ENCODE measurements at places on chromosomes 7 and 10.

- no peak for DNase-seq
These were observed 42.6 kb downstream of the GPR37 start for GRCh38 chr7:124723012-124723411.

DNA sequence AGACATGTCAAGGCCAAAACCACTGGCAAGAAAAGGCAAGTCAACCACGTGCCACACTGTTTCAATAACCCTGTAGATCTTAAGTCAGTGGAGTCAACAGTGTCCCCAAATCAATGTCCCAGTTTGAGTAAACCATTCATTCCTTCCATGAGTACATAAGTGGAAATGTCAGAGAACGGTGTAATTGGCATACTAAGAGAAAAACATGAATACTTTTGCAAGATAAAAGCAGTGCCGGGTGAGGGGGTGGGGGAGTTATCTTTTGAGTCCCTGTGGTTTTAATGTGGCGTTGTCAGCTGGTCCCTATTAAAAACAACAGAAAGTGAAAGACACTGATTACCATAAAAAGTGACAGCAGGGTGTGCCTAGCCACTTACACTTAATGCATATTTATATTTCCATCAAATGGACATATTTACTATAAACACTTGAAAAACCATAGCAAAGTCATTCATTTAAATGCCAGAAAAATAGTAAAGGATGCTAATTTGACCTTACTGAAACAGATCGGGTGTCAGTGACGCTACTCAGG lies 37.8 kb downstream of the RSU1 start:
- peak; percentile 13 for DNase-seq

DNA sequence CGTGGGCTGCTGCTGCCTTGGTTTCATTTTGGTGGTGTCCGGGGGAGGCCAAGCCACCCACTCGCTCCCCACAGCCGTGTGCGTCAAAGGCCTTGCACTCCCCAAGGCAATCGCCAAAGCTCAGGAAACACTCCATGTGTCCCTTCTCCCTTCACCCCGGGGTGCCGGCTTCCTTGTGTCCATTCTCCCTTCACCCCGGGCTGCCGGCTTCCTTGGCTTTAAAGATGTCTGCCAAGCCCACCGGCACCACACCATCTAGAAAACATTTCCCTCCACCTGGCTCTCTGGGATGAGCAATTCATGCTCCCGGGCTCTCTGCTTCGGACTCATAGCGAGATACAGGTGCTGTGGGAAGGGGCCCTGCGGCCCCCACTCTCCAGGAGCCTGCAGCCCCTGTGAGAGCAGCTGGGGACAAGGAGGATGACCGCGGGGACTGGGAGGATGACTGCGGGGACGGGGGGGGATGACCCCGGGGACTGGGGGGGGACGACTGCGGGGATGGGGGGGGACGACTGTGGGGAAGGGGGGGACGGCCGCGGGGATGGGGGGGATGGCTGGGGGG lies 322.1 kb downstream of the DNAJB6 start:
- no peak for DNase-seq

GRCh38 chr7:73827567-73828106 lies 3.2 kb upstream of the CLDN4 start:
- no peak for DNase-seq

- DNase-seq, result no peak
These were observed 95.0 kb downstream of the UBE3C start for GRCh38 chr7:157233677-157234076.

DNA sequence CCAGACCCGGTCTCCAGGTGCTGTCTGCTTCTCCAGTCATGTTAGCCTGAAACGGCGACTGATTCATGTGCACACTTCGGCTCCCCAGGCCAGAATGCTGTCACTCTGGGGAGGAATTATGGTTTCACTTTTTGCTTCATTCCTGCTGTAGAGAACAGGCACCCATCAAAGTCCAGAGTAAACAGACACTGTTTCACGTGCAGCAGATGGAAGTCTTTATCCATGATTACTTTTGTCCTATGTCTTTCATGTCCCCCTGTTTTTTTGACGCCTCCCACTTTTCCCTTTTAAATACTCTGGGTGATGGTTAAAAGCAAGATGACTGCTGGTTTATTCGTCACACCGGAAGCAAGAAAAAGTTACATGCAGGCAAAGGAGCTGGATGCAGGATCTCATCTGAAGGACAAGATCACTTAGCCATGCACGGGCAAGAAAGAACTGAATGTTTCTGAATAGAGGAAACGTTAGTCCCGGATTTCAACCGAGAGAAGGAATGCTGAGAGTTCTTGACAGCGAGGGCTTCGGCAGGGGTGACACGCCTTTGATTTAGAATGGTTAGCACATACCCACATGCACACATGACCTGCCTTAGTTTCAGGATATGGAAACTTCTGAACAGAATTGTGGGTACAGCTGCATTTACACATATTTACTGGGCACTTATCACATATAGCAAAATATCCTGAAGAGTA lies 250.0 kb upstream of the KLF6 start:
- DNase-seq, result no peak

DNA sequence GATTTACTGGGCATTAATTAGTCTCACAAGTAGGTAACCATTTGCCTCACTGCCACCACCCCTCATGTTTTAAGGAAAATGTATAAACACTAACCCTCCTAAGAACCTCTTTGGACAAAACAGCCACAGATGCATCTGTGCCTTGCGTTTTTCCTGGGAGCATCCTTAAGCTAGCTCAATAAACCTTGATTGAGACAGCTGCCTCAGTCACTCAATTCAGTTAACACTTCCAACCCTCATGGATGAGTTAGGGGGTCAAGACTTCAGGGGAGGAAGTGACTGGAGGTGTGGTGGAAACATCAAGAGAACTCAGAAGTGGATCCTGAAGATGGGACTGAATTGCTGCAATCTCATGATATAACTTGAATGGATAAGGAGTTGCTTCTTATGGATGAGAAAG lies 31.5 kb downstream of the CUL2 start:
- DNase-seq, result no peak

- DNase-seq, result peak; percentile 48
These were observed 150.5 kb upstream of the VKORC1L1 start for GRCh38 chr7:65722361-65722792.

DNA sequence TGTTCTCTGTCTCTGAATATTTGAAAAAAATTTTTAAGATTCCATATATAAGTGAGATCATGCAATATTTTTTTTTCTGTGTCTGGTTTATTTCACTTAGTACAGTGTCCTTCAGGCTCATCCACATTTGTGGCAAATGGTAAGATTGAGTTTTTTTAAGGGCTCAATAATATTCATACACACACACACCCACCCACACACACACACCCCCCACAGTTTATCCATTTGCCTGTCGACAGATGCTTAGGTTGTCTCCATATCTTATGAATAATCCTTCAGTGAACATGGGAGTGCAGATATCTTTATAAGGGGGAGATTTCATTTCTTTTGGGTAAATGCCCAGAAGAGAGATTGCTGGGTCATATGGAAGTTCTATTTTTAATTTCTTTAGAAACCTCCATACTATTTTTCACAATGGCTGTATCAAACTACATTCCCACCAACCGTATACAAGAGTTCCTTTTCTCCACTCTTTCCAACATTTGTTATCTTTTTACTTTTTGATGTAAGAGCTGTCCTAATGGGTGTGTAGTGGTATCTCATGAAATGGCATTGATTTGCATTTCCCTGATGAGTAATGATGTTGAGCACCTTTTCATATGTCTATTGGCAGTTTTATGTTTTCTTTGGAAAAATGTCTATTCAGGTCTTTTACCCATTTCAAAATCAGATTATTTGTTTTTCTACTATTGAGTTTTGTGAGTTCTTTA lies 35.0 kb downstream of the AUTS2 start:
- DNase-seq, result no peak

GRCh38 chr7:116953372-116953905 lies at the start of gene ST7:
Gene ST7, plus strand, starts transcription at chr7:116953501. Its CDS starts 40 bp downstream, at chr7:116953541.
- peak; percentile 62 for DNase-seq

DNA sequence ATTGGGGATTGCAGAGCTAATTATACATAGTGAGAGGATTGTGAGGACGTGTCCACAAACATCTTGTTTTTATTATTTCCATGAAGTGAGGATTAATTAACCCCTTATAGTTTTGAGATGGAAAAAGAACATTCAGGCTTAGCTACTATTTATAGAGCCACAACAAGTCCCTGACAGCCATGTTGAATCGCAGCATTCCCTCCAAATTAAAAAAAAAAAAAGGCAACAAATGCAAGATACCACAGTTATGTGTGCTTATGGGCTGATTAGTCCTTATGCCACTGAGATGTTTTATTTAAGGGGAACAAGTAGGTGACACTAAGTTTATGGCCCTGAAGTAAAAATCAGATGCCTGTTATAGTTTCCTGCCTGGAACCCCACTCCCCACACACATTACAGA lies 350.3 kb downstream of the GPAM start:
- no peak for DNase-seq

DNA sequence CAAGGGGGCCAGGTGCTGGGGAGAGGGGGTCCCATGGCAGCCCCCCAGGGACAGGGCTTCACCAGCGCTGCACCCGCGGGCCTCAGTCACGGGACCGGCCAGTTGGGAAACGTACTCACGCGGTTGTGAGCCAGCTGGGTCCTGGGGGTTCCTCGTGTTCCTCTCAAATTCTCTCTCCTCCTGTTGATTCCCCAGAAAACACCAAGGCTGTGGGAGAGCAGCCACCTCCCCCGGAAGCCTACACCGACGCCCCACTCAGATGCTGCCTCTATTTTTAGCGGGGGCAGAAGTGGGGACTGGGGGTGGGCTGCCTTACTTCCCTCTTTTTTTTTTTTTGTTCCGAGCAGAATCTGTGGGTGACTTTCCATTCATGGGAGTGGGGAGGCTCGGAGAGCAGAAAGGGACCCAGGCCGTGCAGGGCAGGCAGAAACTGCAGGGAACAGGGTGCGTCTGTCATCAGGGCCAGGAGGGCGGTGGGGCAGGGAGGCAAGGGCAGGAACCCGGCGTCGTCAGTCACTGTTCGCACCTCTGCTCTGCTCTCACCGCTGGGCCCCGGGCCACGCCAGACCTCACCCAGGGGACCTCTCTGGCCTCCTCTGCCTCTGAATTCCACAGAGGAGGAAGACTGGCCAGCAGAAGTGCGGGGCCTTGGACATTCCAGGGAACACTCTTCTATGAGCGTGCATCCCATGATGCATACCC lies 63.1 kb downstream of the CARD11 start:
- DNase-seq, result peak; percentile 48

GRCh38 chr10:75070961-75071428 lies 40.5 kb upstream of the SAMD8 start:
- no peak for DNase-seq

- DNase-seq, result no peak
These were observed 63.0 kb downstream of the PIP4K2A start for GRCh38 chr10:22651276-22651980.

- DNase-seq, result no peak
These were observed 94.4 kb downstream of the PODXL start for GRCh38 chr7:131462059-131462458.

DNA sequence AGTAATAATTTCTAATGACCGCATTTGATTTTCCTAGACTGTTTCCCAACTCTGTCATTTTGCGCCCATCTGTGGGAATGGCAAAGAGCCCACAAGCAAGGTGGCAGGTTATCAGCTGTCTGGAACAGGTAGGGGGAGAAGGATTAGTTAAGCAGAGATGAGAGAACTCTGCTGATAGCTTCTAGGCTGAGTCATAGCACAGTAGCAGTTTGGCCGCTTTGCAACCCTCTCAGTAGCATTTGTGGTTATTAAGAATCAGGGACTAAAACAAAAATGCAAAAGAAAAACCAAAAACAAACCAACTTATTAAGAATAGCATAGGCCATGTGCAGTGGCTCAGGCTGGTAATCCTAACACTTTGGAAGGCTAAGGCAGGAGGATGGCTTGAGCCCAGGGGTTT lies 602.7 kb upstream of the SORCS1 start:
- no peak for DNase-seq

DNA sequence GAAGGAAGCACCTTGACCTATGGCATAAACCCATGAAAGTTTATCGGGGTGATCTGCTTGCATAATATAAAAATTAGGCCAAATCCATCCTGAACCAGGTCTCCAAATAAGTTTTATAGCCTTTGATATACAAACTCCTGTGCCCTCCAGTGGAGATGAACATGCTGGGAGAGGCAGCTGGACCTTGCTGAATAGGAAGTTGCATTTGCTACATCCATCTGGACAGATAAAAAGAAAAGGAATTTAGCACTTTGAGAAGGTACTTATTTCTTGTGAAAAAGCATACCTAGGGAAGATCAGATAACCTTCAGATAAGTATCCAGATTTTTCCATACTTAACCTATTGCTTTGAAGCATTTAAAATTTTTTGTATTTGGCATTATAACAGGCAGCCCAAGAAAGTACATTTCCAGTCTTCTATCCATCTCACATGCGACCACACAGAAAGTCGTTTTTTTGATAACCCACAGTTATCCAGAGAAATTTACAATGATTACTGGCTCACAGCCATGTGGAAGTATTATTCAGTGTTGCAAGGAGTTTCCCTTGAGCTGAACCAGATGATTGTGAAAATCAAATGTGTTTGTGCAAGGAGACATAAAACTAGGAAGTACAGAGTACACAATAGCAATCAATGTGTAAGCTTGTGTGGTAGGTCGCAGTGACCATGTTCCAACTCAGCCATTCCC lies 124.4 kb upstream of the STK17A start:
- no peak for DNase-seq

DNA sequence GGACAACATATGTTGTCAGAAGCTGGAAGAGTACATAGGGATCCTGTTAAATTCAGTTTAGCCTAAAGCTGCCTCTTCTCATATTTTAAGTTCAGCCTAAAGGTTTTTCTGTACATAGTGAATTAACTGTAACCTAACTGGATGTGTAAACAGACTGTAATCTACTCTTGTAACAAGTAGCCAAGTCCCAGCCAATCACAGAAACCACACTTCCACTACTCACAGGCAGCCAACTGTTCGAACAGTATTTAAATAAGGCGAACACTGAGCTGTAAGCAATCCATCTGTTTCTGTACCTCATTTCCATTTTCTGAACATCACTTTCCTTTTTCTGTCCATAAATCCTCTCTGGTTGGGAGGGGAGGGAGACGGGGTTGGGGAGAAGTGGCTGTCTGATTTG lies 15.0 kb upstream of the STN1 start:
- no peak for DNase-seq

- no peak for DNase-seq
These were observed 231.7 kb upstream of the CNTNAP2 start for GRCh38 chr7:145884716-145885514.

GRCh38 chr7:107692501-107692900 lies 31.9 kb downstream of the SLC26A4 start:
- no peak for DNase-seq

DNA sequence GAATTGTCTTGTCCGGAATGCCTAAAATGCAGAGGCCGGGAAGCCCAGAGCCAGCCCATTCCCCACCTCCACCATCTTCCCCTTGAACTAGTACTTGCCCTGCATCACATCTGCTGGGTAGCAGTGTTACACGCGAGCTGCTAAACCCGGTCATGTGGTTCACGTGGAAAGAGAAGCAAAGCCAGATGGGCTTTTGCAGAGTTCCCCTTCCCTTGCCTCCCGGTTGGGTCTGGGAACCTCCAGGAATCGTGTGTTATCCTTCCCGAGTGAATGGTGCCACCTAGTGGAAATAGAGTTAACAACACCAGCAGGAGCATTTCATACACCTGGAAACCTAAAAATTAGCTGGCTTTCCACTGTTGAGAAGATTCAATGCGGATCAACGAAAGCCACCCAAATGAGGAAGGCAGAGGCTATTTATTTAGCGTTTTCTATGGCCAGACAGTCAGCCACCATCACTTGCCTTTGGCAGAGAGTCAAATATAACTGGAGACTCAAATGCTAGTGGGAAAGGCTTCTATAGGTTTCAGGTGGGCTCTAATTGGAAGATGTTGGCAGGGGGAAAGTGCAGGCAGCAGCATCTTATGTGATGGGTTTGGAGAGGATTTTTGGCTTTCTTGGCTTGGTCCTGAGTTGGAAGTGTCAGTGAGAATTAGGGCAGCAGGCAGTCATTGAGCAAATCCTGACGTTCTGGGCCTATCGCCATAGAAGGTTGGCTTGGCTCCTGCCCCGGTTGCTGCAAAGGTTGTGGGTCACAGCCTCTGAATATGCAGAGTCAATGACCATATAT lies 12.9 kb upstream of the DENND2A start:
- peak; percentile 46 for DNase-seq

All from germinal center (tissue), 1 donor.